ENCODE measurements at places on chromosomes 13 and 19.
A peak's percentile ranks its signal among the peaks of the same experiment; 100 is the strongest.

DNA sequence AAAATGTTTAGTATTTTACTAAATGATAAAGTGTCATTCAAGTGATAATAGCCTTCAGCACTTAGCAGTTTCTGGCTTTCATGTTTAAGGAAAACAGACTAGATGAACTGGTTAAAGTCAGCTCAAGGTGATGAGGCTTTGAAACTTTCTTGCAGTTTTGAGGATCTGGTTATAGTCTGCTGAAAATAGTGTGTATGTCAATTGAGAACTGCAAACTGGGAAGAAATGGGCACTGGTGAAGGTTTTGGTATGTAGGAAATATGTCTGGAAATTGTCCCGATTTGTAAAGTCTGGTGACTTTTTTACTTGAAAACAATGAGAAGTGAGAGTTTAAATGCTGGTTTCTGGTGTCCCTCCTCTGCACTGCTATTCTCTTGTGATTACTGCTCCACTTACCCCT, 36.8 kb upstream of the SOX21 start:
- no peak for DNase-seq

GRCh38 chr19:40686882-40687524, 3.4 kb downstream of the NUMBL start:
- no peak for DNase-seq

GRCh38 chr19:15114153-15114540, 6.9 kb downstream of the SYDE1 start:
- DNase-seq, result no peak

DNA sequence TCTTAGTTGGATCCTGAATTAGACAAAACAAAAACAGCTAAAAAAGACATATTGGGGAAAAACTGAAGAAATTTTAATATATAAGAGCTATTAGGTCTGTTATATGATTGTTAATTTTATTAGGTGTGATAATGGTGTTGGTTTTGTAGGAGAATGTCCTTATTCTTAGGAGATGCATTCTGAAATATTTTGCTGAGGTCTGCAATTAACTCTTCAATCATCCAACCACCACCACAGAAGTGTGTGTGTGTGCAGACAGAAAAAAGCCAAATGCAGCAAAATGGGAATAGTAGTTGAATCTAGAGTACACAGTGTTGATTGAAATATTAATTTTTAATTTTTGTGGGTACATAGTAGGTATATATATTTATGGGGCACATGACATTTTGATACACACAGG, 12.1 kb upstream of the KBTBD7 start:
- DNase-seq, result no peak

- peak; percentile 91 for DNase-seq
These were observed at the start of gene ZNF486 for GRCh38 chr19:20167020-20167644. Gene ZNF486, plus strand, starts transcription at chr19:20167214. Its CDS starts 117 bp downstream, at chr19:20167331.

GRCh38 chr13:79496188-79496587, 15.2 kb downstream of the NDFIP2 start:
- no peak for DNase-seq

- no peak for DNase-seq
These were observed 603.0 kb downstream of the LMO7 start for GRCh38 chr13:76239031-76239680.

GRCh38 chr13:98515818-98516465, 61.0 kb downstream of the STK24 start:
- DNase-seq, result no peak

DNA sequence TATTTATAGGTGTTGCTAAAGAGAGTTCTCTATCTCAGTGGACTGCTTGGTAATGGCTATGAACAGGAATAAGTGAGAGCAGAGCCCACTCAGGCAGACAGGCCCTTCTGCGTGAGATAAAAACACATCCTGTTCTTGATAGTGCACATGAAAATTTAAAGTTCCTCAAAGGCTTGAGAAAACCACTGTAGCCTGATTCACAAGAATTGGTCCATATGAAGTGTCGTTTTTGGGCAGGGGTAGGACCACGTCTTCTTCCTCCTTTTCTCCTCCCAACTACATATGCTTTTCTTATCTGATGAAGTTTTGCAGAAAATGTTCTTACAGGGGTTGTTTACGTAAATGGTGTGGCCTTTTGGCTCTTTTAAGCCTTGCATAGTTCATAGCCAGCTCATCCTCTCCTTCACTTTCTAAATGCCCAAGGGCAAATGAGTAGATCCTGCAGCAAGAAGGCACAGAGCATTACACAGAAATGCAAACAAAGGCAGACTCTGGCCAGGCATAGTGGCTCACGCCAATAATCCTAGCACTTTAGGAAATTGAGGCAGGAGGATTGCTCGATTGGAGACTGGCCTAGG, 53.8 kb downstream of the RNF6 start:
- no peak for DNase-seq

DNA sequence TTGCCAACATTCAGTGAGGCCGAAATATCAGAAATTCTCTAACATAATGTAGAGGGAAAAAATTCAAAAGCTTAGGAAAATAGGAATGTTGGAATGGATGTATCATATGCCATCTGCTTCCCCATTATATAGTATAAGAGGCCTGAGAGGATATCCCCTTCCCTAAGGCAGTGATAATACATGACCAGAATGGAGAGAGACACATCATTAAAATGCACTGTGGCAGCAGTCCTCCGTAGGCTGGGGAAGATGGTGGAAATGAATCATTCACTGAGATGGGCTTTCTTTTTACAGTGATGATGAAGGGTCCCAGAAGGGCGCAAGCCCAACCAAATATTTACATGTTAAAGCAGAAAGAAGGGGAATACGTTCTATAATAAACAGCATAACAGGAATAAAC, 799.1 kb upstream of the SPRY2 start:
- DNase-seq, result no peak

DNA sequence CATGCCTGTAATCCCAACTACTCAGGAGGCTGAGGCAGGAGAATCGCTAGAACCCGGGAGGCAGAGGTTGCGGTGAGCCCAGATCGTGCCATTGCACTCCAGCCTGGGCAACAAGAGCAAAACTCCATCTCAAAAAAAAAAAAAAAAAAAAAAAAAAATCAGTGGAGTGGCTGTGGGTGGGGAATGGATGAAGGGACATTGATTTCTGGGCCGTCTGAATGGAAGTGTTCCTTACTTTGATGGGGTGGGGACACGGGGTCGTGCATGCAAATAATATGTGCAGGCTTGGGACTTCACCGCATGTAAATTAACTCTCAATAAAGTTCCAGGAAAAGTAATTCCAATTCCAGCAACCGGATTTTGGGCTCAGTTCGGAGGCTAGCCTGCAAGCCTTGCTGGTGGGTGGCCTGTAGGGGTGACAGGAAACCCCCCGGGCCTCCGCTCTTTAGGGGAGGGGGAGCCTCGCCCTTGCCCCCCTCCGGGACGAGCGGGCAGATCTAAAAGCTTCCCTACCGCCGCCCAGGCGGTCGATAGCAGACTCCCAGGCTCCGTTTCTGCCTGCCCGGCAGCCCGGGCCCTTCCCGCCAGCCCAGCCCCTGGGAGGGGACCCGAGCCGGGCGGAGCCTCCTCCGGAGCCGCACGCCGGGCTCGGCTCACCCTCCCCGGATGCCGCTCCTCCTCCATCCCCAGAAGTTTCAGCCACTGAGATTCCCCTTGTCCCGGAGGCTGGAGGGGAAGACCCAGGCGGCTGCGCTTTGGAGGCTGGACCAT, 48.0 kb upstream of the ADGRE5 start:
- DNase-seq, result no peak

GRCh38 chr19:51333836-51334460, 8.0 kb downstream of the VSIG10L start:
- DNase-seq, result no peak

- DNase-seq, result no peak
These were observed 361.4 kb downstream of the EFNB2 start for GRCh38 chr13:106173891-106174610.

DNA sequence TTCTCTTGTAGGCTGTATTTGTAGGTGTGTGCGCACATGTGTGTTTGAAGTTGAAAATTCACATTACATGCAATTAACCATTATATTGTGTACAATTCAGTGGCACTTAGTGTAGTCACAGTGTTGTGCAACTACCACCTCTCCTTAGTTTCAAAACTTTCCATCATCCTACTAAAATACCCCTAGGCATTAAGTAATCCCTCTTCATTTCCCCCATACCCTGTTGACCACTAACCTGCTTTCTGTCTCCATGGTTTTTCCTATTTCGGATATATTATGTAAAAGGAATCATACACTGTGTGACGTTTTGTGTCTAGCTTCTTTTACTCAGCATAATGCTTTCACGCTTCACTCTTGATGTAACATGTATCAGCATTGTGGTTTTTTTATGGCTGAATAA, 16.1 kb downstream of the LSM14A start:
- DNase-seq, result no peak

DNA sequence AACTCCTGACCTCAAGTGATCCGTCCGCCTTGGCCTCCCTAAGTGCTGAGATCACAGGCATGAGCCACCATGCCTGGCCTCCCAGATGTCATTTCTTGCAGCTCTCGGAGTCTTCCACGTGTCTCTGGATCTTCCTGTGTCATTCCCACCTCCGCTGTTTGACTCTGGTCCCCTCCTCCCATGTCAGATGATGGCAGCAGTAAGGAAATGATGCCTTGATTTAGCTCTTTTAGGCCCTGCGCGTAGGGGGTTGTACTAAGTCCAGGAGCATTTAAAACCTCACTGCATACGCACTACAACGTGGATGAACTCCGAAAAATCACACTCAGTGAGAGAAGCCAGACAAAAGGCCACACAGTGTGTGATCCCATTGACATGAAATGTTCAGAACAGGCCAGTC, 113.1 kb downstream of the GNG7 start:
- DNase-seq, result peak; percentile 18

GRCh38 chr13:21913010-21913409, 242.1 kb downstream of the FGF9 start:
- no peak for DNase-seq

DNA sequence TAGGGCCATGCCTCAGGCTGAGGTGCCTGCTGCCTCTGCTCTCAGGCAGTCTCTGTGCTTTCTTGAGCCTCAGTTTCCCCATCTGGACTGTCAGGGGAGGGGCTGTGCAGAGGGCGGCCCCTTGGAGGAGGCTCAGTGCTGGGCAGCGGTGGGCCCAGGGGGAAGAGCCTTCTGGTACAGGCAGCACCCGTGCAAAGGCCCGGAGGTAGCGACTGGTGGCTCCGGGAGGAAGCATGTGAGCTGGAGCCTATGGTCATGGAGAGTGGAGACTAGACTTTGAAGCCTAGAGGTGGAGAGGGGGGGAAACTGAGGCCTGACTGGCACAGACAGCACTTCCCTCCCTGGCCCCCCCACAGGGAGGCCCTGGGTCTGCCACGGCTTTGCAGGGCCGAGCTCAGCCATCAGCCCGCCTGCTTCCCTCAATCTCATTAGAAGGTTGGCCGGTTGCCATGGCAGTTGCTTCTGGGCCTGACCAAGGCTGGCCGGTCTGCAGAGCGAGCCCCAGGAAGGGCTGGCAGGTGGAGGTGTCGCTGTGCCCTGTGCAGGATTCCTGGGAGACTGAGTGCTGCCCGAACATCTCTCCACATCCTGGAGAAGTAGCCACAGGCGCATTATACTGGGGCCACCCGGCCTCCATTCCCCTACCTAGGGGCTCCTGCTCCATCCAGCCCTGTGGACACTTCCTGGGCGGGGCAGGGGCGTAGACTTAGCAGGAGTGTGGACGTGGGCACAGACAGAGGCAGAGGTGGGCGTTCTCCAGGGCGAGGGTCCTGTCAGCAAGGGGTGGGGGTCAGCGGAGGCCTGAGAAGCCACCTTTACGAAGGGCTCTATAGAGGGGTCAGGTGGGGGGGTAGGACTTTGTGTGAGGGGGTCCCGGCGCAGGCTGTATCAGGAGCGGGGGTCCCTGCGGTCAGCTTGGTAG, 53.2 kb downstream of the CRTC1 start:
- DNase-seq, result no peak

- DNase-seq, result no peak
These were observed 16.8 kb upstream of the PSG9 start for GRCh38 chr19:43286096-43286495.

DNA sequence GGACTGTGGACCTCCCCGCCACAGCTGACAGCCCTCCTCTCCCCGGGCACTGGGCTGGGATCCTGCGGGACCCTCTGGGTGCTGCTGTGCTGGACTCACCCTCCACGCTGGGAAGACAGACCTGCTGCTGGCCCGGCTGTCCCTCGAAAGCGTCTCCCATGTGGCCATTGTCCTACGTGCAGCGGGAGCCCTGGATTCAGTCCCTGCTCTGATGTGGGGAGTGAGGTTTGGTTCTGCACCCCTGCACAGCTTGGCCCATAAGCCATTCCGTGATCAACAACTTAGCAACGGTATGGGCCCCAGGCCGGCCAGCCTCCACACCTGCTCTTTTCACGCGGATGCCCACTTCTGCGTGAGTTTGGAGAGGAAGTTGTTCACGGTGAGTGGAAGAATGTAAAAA, 195.2 kb downstream of the TEX29 start:
- no peak for DNase-seq

DNA sequence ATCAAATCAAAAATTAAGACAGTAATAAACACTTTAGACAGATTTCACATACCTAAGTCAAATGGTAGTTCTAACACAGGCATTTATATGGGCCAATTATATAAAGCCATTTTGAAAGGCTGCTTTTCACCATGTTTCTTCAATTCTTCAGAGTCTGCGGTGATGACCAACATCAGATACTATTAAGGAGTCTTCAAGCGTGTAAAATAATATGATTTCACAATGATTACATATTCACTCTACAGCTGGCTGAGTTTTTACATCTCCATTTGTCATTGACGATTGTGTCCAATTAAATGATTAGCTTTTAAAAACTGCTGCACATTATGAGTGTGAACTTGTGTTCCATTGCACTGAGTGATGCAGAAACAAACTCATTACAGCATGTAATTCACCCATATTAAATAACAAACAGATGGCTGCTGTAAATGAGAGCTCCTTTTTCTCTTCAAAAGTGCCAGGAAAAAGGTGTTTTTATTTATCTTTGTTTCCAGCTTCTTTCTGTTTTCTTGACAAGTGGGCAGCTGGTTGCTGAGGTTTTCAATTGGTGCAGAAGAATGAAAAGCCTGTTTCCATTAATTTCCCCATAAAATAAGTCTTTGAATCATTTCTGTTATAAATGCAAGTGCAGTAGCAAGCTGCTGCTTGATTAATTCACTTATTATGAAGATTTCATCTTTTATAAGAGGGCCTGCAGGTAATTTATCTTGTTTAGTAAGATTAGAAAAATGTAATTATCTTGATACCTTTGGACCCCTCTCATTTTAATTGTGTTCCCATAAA, 676.1 kb upstream of the KLHL1 start:
- no peak for DNase-seq

- no peak for DNase-seq
These were observed 17.1 kb upstream of the GPC5 start for GRCh38 chr13:91381371-91381770.

GRCh38 chr13:111177081-111177711, 62.1 kb downstream of the ARHGEF7 start:
- peak; percentile 49 for DNase-seq

GRCh38 chr13:28392896-28393505, 101.9 kb downstream of the FLT1 start:
- DNase-seq, result no peak

DNA sequence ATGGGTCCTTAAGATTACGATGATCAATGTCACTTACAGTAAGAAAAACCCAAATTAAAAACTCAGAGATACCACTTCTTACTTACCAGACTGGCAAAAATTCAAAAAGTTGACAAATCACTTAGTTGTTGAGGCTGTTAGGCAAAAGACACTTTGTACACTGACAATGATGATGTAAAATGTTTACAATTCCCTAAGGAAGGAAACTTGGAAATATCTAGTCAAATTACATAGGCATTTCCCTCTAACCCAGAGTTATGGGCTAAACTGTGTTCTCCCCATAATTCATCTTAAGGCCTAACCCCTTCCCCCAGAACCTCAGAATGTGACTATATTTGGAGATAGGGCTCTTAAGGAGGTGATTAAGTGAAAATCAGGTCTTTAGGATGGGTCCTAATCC, 12.0 kb downstream of the TGDS start:
- no peak for DNase-seq

GRCh38 chr19:52022193-52022592, 6.0 kb downstream of the ZNF614 start:
- DNase-seq, result no peak

Measured in CD8-positive, alpha-beta memory T cell (primary cell).